ENCODE measurements at places on chromosomes 12 and 14.

DNA sequence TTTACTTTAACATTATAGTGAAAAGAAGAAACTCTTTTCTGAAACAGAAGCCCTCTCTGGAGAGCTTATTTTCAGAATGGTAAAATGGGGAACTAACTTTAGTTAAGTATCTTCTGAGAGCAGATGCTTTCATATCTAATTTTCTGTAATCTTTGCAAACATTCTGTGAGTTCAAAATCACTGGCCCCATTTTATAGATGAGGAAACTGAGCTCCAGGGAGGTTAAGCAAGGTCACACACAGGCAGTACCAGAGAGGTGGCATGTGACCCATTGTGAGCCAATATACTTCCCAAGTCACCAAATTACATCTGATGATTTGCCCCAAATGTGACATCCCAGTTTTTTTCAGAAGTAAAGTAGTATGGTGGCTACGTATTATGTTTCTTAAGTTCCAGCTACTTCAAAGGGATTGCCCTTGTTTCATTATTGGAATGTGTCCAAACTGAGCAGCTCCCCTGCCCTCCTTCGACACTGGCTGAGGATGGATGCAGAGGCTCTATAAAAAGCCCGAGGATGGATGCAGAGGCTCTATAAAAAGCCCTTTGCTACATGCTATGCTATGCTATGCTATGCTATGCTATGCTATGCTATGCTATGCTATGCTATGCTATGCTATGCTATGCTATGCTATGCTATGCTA is 36.2 kb upstream of the NUDT4 start:
- no peak for DNase-seq

GRCh38 chr12:111150921-111151840 is 217.7 kb downstream of the PHETA1 start:
- DNase-seq, result no peak

- no peak for DNase-seq
These were observed 37.9 kb upstream of the ALDH2 start for GRCh38 chr12:111728795-111729194.

GRCh38 chr12:112170376-112170775 is 45.0 kb downstream of the TRAFD1 start:
- DNase-seq, result peak; percentile 16
